ENCODE measurements at places on chromosomes 11 and 22.
A peak's percentile ranks its signal among the peaks of the same experiment; 100 is the strongest.

DNA sequence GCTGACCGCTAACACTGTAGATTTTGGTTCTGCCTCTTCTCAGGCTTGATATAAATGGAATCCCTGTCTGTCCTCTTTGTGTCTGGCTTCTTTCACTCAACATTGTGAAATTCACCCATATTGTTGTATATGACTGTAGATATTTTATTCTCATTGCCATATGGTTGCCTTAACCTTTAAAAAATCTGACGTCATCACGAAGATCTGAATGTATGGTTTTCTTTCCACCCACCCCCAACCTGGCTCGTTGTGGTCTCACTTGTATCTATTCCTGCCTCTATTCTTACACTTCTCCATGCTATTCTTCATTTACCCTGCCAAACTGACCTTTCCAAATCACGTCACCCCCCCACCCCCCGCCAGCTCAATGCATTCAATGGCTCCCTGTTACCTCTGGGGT, 21.9 kb upstream of the C22orf42 start:
- DNase-seq, result no peak

DNA sequence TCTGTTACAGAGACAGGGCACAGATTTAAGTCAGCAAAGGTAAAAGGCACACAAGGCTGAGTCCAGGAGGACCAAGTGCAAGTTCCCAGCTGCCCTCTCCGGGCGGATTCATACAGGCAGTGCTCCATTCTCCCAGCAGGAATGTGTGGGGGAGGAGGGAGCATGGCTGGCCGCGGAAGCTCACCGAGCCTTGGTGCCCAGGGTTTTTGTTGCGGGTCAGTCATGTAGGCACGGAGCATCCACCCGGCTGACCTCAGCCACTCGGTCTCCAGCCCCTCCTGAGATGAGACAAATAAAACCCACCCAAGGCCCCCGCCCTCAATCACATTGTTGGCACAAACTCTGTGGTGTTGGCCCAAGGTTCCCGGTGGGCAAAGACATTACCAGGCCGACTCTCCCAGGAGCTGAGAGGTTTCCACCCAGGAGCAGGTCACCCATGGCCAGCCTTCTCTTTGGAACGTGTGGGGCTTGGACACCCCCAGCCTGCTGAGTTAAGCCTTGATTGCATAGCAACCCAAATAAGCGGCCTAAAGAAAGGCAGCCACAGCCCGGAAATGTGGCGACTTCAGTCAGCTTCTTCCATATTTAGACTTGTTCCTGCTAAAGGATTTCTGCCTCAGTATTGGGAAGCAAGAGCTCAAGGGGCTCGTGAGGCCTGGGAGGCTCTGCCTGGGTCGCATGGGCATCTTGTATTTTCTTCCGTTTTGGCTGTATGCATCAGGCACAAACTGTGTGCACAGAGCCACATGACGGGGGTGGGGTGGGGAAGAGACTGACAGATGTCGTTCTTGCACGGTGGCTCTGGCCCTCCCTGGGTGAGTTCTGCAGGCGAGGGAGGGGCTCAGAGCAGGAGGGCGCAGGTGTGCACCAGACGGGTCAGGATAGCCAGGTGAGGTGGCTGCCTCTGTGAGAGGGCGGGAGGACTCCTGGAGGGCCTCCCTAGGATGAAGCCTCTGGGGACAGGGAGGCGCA, 63.0 kb downstream of the ARHGAP8 start:
- DNase-seq, result no peak

DNA sequence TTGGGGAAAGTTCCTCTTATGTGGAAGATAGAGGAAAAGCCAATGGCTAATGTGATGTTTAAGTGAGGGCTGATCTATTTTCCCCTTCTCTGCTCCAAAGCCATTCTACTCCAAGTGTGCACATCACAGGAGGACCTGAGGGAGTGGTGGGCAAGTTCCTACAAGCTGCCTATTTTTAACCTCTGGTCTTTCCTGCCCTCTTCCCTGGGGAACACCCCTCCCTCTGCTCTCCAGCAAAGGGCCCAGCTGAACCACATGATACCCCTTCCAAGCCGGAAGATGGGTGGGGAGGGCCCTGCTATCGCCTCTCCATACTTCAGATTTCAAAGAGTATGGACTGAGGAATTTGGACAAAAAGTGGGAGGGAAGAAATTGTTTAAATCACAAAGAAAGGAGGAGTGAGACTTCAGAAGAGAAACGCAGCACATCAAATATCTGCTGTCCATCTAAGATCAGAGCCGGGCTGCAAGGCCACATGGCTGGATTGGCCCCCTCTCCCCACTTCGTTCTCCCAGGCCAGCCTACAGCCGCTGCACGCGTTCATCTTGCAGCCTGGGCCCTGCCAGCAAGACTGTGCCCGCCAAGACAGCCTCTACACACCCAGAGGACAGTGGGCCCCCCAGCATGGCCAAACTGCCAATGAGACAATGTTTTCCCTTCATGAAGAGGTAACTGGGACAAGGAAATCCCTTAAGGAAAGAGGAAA, 77.5 kb downstream of the MICAL3 start:
- no peak for DNase-seq

DNA sequence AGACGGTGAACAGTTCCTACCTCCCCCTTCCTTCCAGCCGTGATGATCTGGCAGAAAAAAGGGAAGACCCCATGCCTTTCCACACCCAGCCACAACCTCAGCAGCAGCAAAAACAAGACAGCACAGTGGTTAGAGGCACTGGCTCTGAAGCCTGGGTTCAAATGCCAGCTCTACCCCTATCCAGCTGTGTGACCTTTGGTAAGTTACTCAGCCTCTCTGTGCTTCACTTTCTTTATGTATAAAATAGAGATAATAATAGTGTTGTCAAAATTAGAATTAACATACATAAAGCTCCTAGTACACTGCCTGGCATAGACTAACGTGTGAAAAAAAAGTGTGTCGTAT, 4.2 kb downstream of the NRXN2 start:
- DNase-seq, result no peak

- DNase-seq, result no peak
Measured at GRCh38 chr11:104918113-104918824, 20.0 kb upstream of the CASP12 start.

DNA sequence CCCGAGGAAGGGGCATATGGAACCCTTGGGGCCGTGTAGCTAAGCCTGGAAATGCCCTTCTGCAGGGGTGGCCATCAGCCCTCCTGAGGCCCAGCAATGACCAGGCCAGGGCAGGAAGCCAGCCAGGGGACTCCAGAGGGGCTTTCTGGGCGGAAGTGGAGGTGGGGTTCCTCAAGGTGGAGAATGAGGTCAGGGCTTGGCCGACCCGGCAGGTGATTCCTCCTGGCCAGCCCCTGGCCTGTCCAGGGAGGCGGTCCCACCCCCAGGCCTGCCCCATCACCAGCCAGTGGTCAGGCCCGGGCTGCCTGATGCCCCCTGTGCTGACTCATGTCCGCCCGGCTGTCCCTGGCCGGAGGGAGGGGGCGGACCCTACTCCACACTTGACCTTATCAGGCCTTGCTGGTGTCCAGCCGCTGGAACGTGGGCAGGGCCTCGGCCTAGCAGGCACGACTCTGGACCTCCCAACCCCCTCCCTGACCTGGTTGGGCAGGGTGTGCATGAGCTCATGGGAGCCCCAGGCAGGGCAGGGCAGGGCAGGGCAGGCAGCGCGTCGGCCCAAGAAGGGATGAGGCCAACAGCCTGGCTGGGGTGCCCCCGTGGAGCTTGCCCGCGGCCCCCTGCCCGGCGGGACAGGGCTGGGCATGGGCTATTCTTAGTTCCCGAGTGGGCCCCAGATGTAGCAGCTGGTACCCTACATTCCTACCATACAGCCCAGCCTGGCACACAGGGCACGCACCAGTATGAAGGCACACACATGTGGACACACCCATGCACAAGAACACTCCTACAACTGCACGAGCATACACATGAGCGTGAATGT, 35.9 kb downstream of the RPL3 start:
- no peak for DNase-seq

DNA sequence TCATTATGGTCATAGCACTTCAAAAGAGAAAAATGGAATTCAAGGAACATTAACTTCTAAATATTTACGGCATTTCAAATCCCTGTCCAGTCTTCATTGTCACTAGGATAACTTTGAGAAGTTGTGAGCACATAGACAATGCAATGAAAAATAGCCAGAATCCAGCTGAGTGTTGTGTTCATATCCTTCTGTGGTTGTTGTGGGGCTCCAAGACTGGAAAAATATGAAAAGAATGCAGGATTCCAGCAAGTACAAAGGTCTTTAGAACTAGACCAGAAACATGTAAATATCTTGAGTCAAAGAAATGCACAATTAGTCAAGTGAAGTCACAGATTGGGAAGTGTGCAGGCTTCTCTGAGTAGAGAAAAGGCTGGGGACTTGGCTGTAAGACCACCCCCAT, 68.7 kb downstream of the WT1 start:
- no peak for DNase-seq

GRCh38 chr11:43983221-43983810, 40.9 kb downstream of the C11orf96 start:
- DNase-seq, result no peak

GRCh38 chr11:76672431-76673175, 2.1 kb upstream of the LRRC32 start:
- DNase-seq, result no peak

GRCh38 chr11:83574519-83574918, 288.4 kb upstream of the CCDC90B start:
- DNase-seq, result no peak

DNA sequence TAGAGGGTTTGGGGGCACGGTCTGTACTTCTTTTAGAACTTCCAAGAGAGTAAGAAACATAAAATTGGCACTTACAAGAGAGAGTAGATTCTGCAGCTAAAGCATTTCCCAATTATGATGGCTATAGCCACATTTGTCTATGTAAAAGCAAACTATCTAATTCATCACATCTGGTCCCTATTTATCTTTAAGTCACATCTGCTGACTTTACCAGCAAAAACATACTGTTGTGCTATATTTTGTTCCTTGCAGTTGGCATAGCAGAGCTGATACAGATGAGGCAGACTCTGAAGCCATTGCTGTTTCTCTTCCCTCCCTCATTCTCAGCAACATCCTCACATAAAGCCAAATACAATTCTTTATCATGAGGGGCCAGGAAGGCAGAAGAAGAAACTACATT, 1533.5 kb upstream of the RAG2 start:
- no peak for DNase-seq

- DNase-seq, result no peak
Measured at GRCh38 chr11:43072911-43073310, 238.9 kb upstream of the API5 start.

GRCh38 chr11:93054881-93055280, 85.4 kb downstream of the MTNR1B start:
- DNase-seq, result no peak

DNA sequence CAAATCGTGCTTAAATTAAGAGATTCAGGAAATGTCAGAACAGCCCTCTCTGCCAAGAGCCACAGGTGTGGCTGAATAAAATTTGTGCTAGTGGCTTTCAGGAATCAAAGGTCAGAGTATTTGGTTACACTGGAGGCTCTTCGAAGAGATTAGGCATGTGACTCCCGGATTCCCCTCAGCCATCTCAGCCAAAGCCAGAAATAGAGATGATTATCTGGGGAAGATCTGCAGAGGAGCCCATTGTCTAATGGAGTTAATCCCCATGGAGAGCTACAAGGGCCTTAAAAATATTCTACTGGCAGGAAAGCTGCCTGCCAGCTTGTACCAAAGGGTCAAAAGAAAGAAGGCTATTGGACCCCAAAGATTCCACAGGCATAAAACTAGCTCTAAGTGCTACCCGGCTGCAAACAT, 1259.5 kb downstream of the TBC1D22A start:
- no peak for DNase-seq

GRCh38 chr22:37913233-37913721, 7.2 kb downstream of the MICALL1 start:
- no peak for DNase-seq

GRCh38 chr11:13705710-13706109, 37.2 kb downstream of the FAR1 start:
- DNase-seq, result no peak

DNA sequence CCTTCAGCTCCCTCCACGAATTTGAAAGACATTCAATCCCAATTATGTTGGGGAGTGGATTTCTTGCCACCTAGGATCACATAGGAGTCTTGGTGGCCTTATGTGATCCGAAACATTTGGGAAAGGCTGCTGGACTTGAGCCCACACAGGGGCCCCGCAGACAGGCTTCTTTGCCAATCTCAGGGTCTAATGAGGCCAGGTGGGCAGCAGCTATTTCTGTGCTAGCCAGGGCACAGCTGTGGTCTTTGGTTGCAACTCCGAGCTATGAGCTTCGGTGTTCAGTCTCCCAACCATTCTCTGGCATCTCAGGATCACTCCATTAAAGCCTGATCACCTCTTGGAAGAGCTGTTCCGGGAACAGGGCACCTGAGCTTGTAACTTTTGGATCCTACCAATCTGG, 84.4 kb downstream of the TP53I11 start:
- peak; percentile 68 for DNase-seq

- no peak for DNase-seq
Measured at GRCh38 chr11:93829598-93829997, 20.8 kb downstream of the VSTM5 start.

- peak; percentile 61 for DNase-seq
Measured at GRCh38 chr11:63768237-63769041, at the start of gene ZFTA. Gene ZFTA, minus strand, starts transcription at chr11:63768775. Its CDS starts 153 bp downstream, at chr11:63768622.

DNA sequence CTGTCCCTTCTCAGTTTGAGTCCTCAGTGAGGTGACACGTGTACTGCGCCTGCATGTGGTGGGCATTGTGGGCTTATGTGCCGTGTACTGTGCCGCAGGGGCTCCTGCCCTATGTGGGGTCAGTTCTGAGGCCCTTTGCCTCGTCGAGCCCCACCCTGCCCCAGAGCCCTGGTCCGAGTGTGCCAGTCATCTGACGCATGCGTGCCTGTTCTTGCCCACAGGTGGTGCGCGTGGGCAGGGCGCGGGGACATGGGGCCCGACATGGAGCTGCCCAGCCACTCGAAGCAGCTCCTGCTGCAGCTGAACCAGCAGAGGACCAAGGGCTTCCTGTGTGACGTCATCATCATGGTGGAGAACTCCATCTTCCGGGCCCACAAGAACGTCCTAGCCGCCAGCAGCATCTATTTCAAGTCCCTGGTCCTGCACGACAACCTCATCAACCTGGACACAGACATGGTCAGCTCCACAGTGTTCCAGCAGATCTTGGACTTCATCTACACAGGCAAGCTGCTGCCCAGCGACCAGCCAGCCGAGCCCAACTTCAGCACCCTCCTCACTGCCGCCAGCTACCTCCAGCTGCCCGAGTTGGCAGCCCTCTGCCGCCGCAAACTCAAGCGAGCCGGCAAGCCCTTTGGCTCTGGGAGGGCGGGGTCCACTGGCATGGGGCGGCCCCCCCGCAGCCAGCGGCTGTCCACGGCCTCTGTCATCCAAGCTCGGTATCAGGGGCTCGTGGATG, 22.3 kb upstream of the TMEM191C start:
- no peak for DNase-seq

DNA sequence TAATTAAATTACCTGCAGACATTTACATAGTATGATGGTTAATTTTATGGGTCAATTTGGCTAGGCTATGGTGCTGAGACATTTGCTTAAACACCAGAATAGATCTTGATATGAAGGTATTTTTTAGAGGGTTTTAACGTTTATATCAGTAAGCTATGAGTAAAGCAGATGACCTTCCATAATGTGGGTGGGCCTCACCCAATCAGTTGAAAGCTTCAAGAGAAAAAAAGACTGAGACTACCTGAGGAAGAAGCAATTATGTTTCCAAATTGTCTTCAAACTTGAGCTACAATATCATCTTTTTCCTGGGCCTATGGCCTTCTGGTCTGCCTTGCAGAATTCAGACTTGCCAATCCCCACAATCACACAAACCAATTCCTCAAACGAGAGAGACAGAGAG, 498.8 kb upstream of the API5 start:
- DNase-seq, result no peak

- DNase-seq, result no peak
Measured at GRCh38 chr11:41309111-41309522, 150.3 kb downstream of the LRRC4C start.

- no peak for DNase-seq
Measured at GRCh38 chr22:37566329-37566837, 6.1 kb downstream of the CDC42EP1 start.
